ENCODE measurements at places on chromosomes 7 and 10.

GRCh38 chr7:134741907-134742635, 37.4 kb upstream of the CALD1 start:
- DNase-seq = no peak

DNA sequence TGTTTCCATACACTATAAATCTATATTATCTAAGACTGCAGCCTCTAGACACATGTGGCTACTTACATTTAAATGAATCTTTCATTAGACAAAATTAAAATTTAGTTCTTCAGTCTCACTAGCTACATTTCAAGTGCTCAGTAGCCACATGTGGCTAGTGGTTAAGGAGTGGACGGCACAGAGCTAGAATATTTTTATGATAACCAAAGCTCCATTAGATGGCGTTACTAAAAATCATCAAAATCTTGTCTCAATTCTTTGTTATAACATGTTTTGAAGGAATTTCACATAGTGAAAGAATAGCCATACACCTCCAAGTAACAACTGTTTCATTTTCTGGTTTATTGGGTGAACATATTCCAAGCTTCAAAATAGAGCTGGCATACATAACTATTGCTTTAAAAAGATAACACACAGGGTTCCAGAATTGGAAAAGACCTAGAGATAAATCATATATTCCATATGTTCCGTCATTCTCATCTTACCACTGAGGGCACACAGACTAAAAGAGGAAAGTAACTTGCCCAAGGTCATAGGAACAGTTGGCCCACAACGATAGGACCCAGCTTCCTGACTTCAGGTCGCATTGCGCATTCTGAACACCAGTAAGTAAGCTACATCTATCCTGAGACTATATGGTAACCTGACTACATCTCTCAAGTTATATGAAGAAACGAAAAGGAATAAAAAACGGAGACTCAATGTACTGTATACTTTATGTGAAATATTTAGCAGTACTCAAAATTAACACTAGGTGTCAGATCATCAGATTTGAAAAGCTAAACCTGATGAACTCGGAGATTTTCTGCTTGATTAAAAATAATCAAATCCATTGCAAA, 66.6 kb downstream of the CAV1 start:
- DNase-seq = no peak

DNA sequence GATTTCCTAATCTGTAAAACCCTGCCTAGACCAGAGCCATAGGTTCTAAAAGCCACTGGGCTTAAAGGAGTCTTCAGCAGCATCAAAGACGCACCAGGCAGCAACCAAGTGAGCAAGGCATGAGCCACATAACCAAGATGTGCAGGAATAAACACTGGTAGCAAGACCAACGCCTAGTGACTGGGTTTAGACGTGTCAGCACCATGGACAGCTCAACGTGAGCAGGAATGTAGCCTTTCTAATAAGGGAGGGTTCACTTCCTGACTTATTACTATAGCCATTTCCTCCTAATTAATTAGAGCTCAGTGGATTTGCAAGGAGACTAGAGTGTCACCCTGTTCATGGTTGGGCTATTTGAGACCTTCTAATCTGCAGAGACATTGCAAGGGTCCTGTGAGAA, 223.7 kb downstream of the LHFPL3 start:
- DNase-seq = no peak

DNA sequence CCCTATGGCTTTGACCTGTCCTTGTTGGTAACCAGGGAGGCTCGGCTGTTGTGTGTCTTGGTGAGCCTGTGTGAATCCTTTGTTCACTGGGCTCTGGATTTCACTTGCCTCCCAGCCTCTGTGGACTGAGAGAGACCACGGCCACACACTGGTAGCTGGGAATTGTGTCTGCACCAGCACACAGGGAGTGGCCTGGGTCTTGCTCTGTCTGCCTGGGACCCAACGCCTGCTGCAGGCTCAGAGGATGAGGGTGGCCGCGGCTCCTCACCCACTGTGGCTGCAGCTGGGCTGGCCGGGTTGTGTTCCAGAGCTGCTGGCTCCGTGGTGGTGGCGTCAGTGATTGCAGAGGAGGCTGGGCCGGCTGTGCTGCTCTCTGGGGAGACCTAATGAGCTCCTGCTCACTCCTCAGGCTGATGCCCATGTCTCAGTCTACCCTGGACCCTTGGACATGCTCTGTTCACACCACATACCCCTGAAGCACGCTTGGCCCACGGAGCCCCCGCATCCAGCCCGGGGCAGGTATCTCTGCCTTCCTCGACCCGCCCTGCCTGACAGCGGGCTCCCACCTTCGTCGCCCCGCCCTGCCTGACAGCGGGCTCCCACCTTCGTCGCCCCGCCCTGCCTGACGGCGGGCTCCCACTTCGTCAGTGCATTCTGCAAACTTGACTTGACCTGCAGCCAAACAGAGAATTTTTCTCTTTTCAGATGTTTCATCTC, 328.5 kb downstream of the ADARB2 start:
- DNase-seq = no peak

GRCh38 chr10:32687116-32687515, 241.2 kb downstream of the CCDC7 start:
- no peak for DNase-seq

GRCh38 chr10:12389154-12389734, 39.9 kb downstream of the CAMK1D start:
- no peak for DNase-seq

GRCh38 chr7:122550545-122550944, 148.4 kb downstream of the RNF133 start:
- DNase-seq = no peak

GRCh38 chr7:26526265-26526587, 234.6 kb downstream of the SNX10 start:
- no peak for DNase-seq
